ENCODE measurements at places on chromosomes 16 and 17.

DNA sequence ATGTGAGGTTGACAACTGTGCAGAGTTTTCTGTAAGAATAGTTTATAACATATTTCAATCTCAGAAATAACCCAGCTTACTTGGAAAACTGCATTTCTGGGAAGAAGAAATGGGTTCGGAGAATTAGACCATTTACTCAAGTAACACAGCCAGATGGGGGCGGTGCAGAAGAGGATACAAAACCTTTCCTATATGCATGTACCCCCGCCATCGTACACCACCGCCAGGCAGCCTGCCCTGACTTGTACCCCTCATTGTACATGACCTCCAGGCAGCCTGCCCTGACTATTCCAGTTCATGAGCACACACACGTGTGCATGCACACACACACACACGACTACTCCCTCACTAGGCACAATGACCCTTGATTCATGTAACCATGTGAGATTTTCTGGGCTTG is 154.0 kb downstream of the C16orf78 start:
- no peak for DNase-seq

- no peak for DNase-seq
These were observed 1.1 kb upstream of the UBE2I start for GRCh38 chr16:1308036-1308976.

- no peak for DNase-seq
These were observed 15.0 kb upstream of the PRSS27 start for GRCh38 chr16:2734844-2735515.

DNA sequence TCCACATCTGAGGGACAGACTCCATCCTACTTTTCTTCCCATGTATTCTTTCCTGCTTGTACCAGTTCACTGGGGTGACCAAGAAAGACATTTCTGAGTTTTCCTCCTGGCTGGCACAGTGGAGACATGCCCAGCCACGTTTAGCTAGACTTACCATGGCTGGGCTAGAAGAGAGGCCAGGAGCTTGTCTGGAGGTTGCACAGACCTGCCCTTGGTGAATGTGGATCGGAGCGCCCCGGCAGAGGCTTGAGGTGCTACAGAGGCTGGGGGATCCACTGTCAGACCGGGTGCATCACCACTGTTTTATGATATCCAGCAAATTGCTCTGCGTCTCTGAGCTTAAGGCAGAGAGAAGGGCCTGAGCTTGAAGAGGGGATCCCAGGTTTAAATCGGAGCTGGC is 3.5 kb downstream of the IL4R start:
- DNase-seq = no peak

- no peak for DNase-seq
These were observed 376.4 kb downstream of the SLC39A11 start for GRCh38 chr17:72715906-72716572.

- no peak for DNase-seq
These were observed 791 bp upstream of the SUPT4H1 start for GRCh38 chr17:58352596-58353388.

- DNase-seq = no peak
These were observed 13.7 kb upstream of the CNGB1 start for GRCh38 chr16:57984443-57985203.

GRCh38 chr17:1931844-1932579 is 93.1 kb downstream of the RTN4RL1 start:
- DNase-seq = peak; percentile 72

GRCh38 chr17:51165680-51166197 is 472 bp upstream of the NME2 start:
- no peak for DNase-seq

DNA sequence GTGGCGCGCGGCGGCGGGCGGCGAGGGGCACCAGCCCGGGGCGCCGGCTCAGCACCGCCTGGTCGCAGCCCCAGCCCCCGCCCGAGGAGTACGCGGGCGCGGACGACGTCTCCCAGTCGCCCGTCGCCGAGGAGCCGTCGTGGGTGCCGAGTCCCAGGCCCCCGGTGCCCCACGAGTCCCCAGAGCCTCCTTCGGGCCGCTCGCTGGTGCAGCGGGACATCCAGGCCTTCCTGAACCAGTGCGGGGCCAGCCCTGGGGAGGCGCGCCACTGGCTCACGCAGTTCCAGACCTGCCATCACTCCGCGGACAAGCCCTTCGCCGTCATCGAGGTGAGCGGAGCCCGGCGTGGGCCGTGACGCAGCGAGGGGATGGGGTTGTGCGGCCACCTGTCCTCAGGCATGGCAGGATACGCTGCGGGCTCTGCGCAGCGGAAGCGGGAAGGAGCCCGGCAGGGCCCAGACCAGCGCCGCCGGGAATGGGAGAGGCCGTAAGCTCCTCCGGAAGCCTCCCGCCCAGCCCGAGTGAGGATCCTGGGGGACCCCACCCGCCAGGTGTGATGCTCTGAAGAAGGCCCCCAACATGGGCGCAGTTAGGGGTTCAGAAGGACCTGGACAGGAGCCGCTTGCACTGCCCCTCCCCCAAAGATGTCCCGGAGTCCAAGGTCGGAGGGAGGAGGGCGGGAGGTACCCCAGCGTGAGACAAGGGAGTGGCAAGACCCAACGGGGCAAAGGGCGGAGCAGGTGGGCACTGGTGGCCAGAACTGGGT is 522 bp downstream of the NAGS start:
- DNase-seq = no peak

GRCh38 chr17:40035162-40035559 is 19.0 kb downstream of the MED24 start:
- DNase-seq = no peak

GRCh38 chr16:11194913-11195312 is 61.1 kb downstream of the SOCS1 start:
- no peak for DNase-seq

GRCh38 chr17:164303-165235 is 16.9 kb downstream of the DOC2B start:
- peak; percentile 18 for DNase-seq

- DNase-seq = no peak
These were observed 547 bp downstream of the PLCD3 start for GRCh38 chr17:45131616-45132319.

GRCh38 chr17:17146786-17147406 is 59.2 kb downstream of the PLD6 start:
- no peak for DNase-seq

GRCh38 chr16:2121853-2122252 is 13.8 kb downstream of the PKD1 start:
- no peak for DNase-seq

GRCh38 chr17:42097691-42098631 is at the start of gene ZNF385C:
Gene ZNF385C, minus strand, starts transcription at chr17:42098473. Its CDS starts 35,417 bp downstream, at chr17:42063056.
- DNase-seq = no peak

GRCh38 chr16:26688105-26688504 is 378.6 kb upstream of the C16orf82 start:
- DNase-seq = no peak

DNA sequence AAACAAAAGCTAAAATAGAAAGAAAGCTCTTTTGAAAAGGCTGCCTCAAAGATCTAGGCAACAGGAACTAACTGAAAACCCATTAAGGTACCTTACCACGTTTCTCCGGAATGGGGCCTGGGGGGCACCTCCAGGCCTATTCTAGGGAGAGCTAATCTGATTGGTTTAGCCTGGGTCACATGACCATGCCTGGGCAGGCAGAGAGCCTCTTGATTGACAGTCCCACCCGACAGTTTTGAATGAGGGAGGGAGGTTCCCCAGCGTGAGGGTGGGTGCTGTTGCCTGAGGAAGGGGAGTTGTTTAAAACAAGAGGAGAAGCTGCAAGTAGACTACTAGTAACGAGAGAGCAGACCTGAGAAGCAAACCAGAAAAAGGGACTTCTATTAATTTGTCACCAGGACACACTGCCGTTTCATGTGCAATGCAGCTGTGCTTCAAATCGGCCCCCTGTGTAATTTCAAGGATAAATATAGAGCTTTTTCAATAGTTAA is 143.4 kb upstream of the HS3ST2 start:
- no peak for DNase-seq

DNA sequence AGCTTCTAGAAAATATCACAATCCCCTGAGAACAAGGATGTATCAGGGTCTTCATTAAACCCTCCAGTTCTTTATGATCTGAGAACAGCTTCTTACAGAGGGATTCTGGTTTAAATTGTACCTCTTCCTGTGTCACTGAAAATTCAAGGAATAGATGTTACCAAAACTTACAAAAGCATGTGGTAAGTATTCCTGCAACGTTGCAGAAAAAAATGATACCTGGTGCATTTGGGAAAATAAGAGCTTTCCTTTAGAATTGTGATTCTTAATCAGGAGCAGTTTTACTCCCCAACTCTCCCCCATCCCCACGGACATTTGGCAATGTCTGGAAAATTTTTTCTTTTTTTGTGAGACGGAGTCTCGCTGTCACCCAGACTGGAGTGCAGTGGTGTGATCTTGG is 7.3 kb downstream of the SLFN14 start:
- no peak for DNase-seq

DNA sequence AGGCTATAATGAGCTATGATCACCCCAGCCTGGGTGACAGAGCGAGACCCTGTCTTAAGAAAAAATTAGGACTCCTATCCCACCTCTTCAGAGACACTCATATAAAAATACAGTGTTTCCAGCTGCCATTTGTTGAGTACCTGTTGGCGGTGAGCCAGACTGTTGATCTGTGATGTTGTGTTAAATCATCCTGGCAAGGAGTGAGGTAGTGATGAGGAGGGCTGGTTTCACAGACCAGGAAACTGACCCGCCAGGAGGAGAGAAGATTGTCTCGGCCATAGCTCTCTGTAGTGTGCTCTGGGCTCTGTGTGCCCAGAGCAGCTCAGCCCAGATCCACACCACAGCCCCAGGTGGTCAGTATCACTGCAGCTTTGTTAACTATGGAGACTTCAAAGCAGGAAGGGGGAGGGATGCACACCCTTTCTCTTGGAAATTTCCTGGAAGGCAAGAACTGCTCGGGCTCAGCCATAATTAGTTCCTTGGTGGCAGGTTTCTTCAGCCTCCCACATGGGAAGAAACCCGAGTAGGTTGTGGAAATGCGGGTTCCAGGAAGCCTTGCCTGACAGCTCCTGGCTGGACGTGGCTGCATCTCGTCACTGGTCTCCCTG is 343.0 kb downstream of the SNX29 start:
- peak; percentile 85 for DNase-seq

- no peak for DNase-seq
These were observed 14.4 kb downstream of the HSD17B2 start for GRCh38 chr16:82049484-82049883.

- no peak for DNase-seq
These were observed 24.8 kb downstream of the MNT start for GRCh38 chr17:2376107-2376506.

DNA sequence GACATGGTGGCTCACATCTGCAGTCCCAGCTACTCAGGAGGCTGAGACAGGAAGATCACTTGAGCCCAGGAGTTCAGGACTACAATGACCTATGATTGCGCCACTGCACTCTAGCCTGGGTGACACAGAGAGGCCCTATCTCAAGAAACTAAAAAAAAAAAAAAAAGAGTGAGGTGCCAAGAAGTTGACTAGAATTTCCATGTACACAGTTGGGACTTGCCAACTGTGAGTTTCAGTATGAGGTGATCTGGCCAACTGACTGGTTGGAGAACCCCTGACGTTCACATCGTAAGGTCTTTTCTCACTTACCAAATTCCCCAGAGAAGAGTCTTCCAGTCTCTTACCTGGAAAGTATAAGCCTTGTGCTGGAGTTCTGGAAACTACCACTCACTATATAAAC is 3.1 kb upstream of the MED11 start:
- no peak for DNase-seq

DNA sequence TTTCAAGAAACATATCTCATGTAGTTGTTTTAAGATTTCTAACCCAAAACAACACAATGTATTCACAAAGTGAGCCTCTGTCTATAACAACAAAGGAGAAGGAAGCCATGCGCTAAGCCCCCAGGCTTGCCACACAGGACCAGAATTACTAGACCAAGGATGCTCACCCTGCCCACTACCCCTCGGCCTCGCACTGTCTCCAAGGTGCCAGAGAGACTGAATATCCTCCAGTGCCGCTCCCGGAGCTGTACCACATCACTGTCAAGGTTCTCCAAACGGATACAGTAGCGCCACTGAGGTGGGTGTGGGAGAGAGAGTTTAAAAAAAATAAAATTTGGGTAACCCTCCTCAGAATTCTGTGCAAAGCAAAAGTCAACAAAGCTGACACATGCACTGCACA is 7.1 kb downstream of the POLDIP2 start:
- no peak for DNase-seq

DNA sequence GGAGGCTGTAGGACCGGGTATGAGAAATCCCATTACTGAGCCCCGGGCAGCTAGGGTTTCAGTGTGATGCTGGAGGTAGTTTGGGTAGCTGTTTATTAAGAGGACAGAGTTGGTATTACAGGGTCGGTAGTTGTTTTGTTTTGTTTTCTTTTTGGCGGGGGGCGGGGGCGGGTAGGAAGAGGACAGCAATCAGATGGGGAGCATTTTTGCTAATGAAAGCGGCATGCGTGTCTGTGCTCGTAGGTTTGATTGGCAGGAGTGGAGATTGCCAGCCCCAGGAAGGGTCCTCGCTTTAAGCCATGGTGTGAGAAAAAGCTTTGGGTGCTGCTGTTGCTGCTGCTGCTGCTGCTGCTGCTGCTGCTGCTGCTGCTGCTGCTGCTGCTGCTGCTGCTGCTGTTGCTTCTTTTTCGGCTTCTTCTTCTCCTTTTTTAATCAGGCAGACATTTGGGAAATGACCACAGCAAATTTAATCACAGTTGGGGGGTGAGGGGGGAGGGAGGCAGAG is 498.5 kb upstream of the ZFHX3 start:
- peak; percentile 62 for DNase-seq

GRCh38 chr16:15811481-15812400 is 45.1 kb downstream of the MYH11 start:
- DNase-seq = no peak

GRCh38 chr16:31451681-31452351 is 7.5 kb upstream of the ARMC5 start:
- DNase-seq = peak; percentile 22

- DNase-seq = no peak
These were observed 13.9 kb upstream of the HELZ start for GRCh38 chr17:67258821-67259468.

- no peak for DNase-seq
These were observed 9.4 kb upstream of the TOP2A start for GRCh38 chr17:40427002-40427491.

DNA sequence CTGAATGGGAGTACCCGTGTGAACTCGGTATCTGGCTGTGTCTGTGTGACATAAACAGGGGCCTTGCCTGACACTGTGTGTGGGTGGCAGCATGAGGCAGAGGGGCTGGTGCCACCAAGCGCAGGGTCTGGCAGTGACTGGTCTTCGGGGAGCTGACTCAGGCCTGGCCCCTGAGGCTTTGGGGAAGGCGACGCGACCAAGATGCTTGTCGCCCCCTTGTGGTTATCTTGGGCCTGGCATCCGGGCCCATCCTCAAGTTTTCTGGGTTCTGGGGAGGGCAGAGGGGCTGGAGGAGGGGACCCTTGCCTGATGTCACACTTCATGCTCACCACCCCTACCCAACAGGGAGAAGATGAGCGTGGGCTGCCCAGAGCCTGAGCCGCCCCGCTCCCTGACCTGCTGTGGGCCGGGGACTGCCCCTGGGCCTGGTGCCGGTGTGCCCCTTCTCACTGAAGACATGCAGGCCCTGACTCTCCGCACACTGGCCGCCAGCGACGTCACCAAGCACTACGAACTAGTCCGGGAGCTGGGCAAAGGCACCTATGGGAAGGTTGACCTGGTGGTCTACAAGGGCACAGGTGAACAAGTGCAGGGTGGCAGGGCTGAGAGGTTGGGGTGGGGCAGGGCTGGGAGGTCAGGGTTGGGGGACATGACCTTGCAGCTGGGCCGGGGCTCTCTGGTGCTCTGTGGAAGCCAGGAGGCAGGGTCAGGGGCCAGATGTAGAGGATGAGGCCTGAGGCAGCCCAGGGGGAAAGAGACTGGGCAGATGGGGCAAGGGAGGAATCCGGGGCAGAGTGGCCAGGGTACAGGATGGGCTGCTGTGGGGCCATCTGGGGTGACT is 24.9 kb downstream of the SBK1 start:
- DNase-seq = no peak

Measured in NCI-H1105 treated with DMSO at 0.1 percent for 48 hours (cell line).